Common myeloid progenitor, CD34-positive (primary cell): ENCODE measurements at places on chromosomes 7 and 10.

DNA sequence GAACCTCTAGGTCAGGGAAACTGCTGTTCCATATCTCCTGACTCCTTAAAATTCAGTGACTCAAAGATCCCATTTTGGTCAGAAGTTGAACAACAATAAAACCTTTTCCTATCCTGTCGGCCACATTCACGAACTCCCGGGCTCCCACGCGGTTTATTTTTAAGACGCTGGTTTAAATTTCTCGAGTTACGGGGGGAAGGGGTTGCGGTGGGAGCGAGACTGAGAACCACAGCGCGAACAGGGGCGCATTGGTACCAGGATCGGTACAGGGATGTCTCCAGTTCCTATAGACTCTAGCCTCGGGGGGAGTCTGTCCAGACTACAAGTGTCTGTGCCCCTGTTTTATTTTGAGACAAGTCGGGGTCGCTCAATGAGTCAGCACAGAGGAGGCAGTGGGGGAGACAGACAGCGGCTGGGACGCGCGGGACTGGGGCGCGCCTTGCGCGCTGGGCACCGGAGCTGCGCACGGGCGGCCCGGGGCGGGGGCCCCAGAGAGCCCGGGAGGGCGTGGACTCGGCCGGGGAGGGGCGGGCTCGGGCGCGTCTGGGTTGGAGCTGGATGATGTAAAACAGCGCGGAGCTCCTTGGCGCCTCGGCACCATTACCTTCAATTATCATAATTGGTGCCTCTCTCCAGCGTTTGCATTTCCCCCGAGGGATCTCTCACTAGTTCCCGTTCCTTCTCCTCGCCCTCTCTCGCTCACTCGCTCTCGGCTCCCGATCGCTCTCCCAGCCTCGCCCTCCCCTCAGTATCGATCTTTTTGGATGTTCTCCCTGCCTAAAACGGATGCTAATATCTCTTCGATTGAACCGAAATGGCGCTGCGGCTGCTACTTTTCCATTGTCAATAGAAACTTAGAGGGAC is 8.7 kb upstream of the BAMBI start:
- peaks cover 9% of the 10 kb centered on the region for H3K27me3 ChIP-seq
- DNase-seq = peak; percentile 30
- no peak overlapping the region for H3K27ac ChIP-seq

- H3K4me3 ChIP-seq = no peak overlapping the region
- peaks cover 47% of the 10 kb centered on the region for H3K4me1 ChIP-seq
- no peak for DNase-seq
These were observed 2.4 kb downstream of the SH2B2 start for GRCh38 chr7:102289057-102289456.

GRCh38 chr7:31890766-31891165 is 179.4 kb downstream of the PDE1C start:
- H3K4me1 ChIP-seq = peaks cover 4% of the 10 kb centered on the region
- no peak overlapping the region for H3K4me3 ChIP-seq
- H3K27ac ChIP-seq = no peak overlapping the region
- DNase-seq = no peak

DNA sequence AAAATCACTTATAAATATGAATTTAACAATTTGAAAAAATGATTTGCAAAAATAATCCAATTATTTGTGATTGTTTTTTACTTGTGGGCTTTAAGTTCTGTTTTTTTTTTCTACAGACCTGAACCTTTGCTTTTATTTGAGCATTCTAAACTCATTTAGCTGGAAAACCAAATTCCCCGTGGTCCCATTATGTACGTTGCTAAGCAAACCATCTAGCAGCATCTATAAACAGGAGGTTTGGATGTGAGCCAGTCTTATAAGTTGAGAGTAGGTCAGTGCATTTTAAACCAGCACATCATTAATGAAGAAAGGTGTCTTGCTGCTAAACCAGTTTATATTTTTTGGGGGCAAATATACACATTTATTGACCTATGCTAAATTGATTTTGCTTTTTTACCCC is 77.3 kb downstream of the LRRN3 start:
- H3K27me3 ChIP-seq = no peaks in the 10 kb centered on the region
- H3K4me1 ChIP-seq = no peaks in the 10 kb centered on the region
- H3K27ac ChIP-seq = no peak overlapping the region
- no peak overlapping the region for H3K4me3 ChIP-seq
- no peak for DNase-seq
- H3K36me3 ChIP-seq = no peaks in the 10 kb centered on the region

DNA sequence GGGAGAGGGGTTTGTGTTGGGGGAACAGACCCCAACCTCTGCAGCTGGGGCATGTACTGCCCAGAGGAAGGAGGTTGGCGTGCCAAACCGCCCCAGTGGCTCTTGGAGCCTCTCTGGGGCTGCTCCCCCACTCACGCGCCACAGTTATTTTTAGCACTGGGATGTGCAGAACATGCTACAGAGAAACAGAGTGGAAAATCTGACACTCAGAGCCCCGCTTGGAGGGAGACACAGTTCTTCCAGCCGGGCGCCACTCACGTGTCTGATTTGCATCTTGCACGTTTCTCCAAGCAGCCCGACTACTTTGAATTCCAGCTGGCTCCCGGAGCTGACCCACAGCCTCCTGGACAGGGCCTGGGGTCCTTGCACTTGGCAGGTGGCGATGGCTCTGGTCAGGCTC is 182.0 kb downstream of the RPS24 start:
- DNase-seq = no peak
- no peaks in the 10 kb centered on the region for H3K27me3 ChIP-seq
- H3K36me3 ChIP-seq = no peaks in the 10 kb centered on the region
- H3K4me3 ChIP-seq = no peak overlapping the region
- no peak overlapping the region for H3K27ac ChIP-seq
- peaks cover 55% of the 10 kb centered on the region for H3K4me1 ChIP-seq

DNA sequence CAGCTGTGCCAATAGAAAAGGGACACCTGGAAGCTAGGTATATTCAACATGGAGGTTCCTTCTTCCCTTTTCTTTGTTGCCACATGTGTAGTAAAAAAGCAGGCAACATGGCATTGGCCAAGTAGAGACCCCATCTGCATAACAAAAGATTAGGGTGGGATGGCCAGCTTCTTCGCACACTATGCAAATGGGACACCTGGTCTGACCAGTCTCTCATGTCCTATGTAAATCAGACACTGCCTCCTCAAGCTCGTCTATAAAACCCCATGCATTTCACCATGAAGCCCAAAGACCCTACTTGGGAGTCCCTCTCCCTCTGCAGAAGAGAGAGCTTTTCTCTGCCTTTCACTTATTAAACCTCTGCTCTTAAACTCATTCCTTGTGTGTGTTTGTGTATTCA is 53.9 kb downstream of the MYL10 start:
- no peak for DNase-seq
- no peaks in the 10 kb centered on the region for H3K27me3 ChIP-seq
- H3K4me3 ChIP-seq = no peak overlapping the region

DNA sequence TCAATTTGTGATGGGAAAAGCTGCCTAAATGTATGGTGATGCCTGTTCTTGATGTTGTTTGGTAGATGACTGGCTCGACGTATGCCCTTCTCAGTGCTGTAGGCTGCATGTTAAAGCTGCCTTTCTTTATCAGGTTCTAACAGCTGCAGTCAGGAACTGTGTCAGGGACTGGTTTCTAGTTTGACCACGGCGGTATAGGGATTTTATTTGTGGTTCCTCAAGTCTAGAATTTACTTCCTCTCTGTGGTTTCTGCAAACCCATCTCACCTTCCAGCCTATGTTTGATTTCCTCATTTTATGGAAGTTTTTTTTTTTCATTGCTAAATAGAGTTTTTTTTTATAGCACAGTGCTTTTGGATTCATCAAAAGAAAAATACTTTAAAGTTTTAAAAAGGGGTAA is 26.5 kb downstream of the LMTK2 start:
- peak overlapping the region; percentile 17 for H3K27ac ChIP-seq
- H3K4me1 ChIP-seq = peaks cover 52% of the 10 kb centered on the region
- DNase-seq = peak; percentile 99
- no peaks in the 10 kb centered on the region for H3K36me3 ChIP-seq

GRCh38 chr10:43315535-43316207 is 48.8 kb upstream of the RASGEF1A start:
- no peak overlapping the region for H3K27ac ChIP-seq
- no peaks in the 10 kb centered on the region for H3K36me3 ChIP-seq
- no peaks in the 10 kb centered on the region for H3K4me1 ChIP-seq
- DNase-seq = no peak
- H3K27me3 ChIP-seq = no peaks in the 10 kb centered on the region

GRCh38 chr10:12749760-12750478 is 251.6 kb downstream of the CCDC3 start:
- no peak overlapping the region for H3K4me3 ChIP-seq
- no peaks in the 10 kb centered on the region for H3K27me3 ChIP-seq
- no peak overlapping the region for H3K27ac ChIP-seq
- no peak for DNase-seq
- no peaks in the 10 kb centered on the region for H3K36me3 ChIP-seq
- H3K4me1 ChIP-seq = no peaks in the 10 kb centered on the region

- no peaks in the 10 kb centered on the region for H3K27me3 ChIP-seq
- DNase-seq = peak; percentile 91
- H3K4me3 ChIP-seq = no peak overlapping the region
- H3K4me1 ChIP-seq = peaks cover 7% of the 10 kb centered on the region
- H3K36me3 ChIP-seq = no peaks in the 10 kb centered on the region
These were observed 1.4 kb downstream of the CLEC5A start for GRCh38 chr7:141945356-141945755.

- no peaks in the 10 kb centered on the region for H3K27me3 ChIP-seq
- H3K4me3 ChIP-seq = no peak overlapping the region
- no peak for DNase-seq
- H3K36me3 ChIP-seq = peaks cover 93% of the 10 kb centered on the region
- H3K27ac ChIP-seq = no peak overlapping the region
These were observed 57.5 kb downstream of the TRRAP start for GRCh38 chr7:98935811-98936210.

- peaks cover 6% of the 10 kb centered on the region for H3K4me1 ChIP-seq
- peaks cover 2% of the 10 kb centered on the region for H3K27me3 ChIP-seq
- DNase-seq = peak; percentile 83
- no peak overlapping the region for H3K27ac ChIP-seq
- H3K4me3 ChIP-seq = peak overlapping the region; percentile 60
These were observed 328.4 kb upstream of the C7orf33 start for GRCh38 chr7:148261996-148262688.

- no peak overlapping the region for H3K4me3 ChIP-seq
- no peak overlapping the region for H3K27ac ChIP-seq
- DNase-seq = no peak
- H3K36me3 ChIP-seq = no peaks in the 10 kb centered on the region
These were observed 34.2 kb downstream of the MTURN start for GRCh38 chr7:30168835-30169573.

DNA sequence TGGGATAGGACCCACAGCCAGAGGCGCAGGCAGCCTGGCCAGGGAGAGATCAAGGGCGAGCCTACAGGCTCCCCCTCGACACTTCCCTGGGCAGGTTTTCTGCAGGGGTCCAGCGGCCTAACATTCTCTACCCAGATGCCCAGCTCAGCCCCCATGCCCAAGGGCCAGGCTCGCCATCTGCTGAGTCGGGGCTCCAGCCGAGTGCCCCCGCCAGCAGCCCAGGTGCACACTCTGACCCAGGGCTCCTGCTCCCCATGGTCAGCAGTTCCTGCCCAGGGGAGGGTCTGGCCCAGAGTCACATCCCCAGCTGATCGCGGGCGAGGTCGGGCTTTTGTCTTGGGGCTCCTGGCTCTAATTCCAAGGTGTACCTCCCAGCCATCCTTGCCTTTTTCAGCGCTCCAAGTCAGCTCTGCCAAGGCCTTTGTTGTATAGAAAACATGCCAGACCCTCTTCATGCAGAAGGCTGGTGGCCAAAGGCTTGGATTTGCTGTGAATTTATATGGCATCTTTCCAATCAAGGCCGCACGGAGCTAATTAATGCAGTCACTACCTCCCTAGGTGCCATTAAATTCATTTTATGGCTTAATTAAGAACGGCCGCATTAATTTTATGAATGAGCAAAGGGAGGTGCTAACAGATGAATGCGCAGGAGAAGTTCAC is 120.6 kb downstream of the LRRC18 start:
- H3K4me1 ChIP-seq = peaks cover 6% of the 10 kb centered on the region
- H3K27me3 ChIP-seq = no peaks in the 10 kb centered on the region
- H3K27ac ChIP-seq = no peak overlapping the region
- peaks cover 10% of the 10 kb centered on the region for H3K36me3 ChIP-seq

DNA sequence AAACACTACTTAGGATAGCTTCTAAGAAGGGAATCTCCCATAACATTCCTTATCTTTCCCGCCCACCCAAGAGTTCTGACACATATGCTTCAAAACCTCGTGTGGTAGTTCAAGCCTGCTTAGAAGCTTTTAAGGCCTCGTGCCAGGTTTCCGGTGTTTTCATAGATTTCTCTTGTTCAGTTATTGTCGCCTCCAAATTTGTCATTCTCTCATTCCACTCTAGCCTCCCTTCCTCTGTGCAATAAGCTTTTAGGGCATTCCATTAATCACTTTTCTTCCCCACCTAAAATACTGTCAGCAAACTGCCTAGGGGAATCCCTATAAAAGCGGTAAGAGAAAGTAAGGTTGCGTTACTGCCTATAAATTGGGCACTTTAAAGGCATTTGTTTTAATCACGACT is 718 bp upstream of the BPGM start:
- peak overlapping the region; percentile 95 for H3K27ac ChIP-seq
- no peaks in the 10 kb centered on the region for H3K27me3 ChIP-seq
- peak overlapping the region; percentile 81 for H3K4me3 ChIP-seq
- no peaks in the 10 kb centered on the region for H3K36me3 ChIP-seq
- H3K4me1 ChIP-seq = peaks cover 22% of the 10 kb centered on the region

DNA sequence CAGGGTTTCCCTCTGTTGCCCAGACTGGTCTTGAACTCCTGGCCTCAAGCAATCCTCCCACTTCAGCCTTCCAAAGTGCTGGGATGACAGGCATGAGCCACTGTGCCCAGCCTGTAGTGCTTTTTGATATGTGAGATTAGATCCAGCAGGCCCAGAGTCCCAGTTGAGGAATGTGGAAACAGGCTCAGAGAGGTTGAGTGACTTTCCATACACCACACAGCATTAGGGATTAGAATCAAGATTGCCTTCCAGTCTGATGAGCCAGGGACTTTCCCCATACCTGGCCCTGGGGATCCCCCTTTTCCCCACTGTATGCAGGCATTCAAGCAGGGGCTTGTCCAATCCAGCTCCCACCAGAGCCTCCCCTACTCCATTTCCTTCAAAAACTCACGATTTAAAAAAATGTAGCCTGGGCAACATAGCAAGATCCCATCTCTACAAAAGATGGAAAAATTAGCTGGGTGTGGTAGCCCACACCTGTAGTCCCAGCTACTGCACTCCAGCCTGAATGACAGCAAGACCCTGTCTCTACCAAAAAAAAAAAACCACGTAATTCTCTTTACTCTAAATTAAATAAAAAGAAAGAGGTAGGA is 75.0 kb upstream of the GTF2I start:
- H3K27me3 ChIP-seq = no peaks in the 10 kb centered on the region
- H3K36me3 ChIP-seq = no peaks in the 10 kb centered on the region
- H3K4me3 ChIP-seq = no peak overlapping the region
- H3K27ac ChIP-seq = no peak overlapping the region

DNA sequence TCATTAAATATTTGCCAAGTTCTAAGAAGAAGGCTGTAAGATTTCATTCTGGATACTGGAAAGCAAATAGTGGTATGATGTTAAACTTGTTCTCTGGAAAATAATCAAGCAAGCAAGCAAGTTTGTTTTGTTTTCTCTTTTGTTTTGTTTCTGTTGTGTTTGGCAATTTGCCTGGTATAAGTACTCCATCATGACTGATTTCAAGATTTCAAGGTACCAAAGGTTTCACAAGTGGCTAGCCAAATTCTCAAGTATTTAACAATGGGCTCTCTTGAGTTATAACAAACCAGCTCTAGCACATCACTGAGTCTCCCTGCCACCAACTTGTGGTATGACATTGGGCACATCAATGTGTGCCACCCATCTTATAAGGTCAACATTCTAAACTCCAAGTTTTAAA is 151.7 kb upstream of the IGFBP3 start:
- no peak overlapping the region for H3K4me3 ChIP-seq
- no peaks in the 10 kb centered on the region for H3K4me1 ChIP-seq
- H3K27ac ChIP-seq = no peak overlapping the region
- no peaks in the 10 kb centered on the region for H3K36me3 ChIP-seq
- H3K27me3 ChIP-seq = no peaks in the 10 kb centered on the region
